ENCODE measurements at places on chromosomes 3 and 15.

- DNase-seq, result no peak
Observed at GRCh38 chr3:127689266-127689860, 16.6 kb downstream of the ABTB1 start.

DNA sequence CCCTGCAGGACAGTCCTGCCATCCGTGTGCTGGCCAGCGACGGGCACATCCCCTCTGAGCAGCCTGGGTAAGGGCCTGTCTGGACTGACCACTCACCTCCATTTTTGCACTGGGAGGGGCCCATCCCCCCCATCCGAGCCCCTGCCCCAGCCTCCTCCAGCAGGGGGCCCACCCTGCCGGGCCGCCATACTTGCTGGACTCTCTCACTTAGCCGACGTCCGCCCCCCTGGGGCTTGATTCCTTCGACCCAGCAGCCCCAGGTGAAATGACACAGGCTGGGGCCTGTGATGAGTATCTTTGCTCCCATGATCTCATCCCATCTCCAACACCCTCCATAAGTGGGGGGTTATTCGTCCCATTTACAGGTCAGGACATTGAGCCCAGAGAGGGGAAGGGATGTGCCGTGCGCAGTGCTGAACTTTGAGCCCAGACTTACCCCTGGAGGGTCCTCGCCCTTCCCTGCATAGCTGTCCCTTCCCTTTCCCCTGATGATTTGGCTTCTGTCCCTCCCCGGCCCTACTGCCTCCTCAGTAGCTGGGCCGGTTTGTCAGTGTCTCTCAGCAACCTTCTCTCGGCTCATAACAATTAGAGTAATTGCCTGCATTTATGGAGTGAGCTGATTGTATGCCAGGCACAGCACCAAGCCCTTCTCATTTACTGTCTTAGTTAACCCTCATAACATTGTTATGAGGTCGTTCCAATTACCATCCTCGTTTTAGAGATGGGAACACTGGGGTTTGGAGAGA, 4.2 kb downstream of the LMAN1L start:
- DNase-seq, result no peak

DNA sequence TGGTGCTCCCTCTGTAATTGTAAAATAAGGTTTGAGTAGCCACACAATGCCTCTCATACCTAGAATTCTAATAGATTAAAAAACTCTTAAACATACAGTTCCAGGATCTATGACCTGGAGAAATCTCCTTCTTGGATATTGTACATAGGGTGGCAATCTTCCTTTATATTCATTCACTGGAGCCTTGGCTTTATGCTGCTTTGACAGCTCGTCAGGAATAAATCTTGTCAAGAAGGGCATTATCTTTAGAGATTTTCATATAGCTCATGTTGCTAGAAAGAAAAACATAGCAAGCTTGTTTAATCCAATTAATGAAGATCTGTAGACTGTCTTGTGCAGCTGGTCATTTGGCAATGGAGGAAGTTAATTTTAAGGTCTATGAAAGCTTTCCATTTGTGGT, 131.1 kb downstream of the PYDC2 start:
- no peak for DNase-seq

DNA sequence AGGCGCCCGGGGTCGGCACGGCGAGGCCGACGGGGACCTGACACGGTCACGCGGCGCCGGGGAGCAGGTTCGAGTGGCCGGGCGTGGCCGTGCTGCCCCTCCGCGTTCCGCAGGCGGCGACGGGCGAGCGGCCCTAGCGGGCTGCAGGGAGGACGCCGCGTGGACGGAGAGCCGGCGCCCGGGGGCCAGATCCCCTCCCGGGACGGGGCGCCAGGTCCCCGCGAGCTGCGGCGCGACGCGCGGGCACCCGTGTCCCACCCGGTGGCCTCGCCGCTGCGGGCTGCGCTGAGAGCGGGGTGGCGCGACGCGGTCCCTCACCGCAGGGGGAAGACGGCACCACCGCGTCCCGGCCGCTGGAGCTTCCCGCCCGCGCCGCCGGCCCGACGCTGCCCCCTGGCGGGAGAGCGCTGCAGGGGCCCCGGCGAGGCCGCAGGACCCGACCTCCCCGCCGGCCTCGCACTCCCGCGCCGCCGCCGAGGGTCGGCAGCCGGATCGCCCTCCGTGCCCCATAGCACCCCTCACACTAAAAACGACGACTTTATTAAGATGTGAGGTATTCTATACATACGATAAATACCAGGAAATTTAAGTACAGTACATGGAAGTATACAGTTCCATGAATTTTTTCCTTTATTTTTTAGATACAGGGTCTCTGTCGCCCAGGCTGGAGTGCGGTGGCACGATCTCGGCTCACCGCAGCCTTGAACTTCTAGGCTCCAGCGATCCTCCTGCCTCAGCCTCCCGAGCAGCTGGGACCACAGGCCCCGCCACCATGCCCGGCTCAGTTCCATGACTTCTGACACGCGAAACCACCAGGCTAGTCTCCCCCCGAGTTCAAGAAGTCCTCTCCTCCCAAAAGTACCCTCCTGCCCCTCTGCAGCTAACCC, 1.3 kb upstream of the PIGZ start:
- DNase-seq, result peak; percentile 91

- no peak for DNase-seq
Observed at GRCh38 chr3:195447201-195447600, 4.4 kb upstream of the ACAP2 start.

DNA sequence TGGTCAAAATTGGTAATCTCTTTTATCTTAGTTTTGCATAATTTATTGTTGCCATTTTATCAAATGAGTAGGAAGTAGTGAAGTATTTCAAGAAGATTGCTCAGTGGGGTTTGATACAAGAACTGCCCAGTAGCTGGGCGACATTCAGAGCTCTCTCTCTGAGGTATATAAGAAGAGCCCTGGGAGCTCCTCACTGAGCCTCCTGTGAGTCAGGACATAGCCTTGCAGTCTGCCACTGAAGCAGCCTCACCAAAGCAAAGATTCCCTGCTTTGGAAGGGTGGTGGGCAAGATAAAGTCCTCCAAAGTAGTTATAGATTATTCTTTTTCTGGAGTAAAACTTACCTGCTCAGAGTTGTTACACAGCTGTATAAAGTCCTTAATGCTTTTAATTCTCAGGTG, 26.1 kb downstream of the SKIL start:
- DNase-seq, result no peak

GRCh38 chr3:41681479-41681878, 280.4 kb downstream of the ULK4 start:
- DNase-seq, result no peak

GRCh38 chr15:58467121-58467721, 35.4 kb downstream of the LIPC start:
- DNase-seq, result no peak

- no peak for DNase-seq
Observed at GRCh38 chr3:32613183-32613582, 42.5 kb upstream of the DYNC1LI1 start.

DNA sequence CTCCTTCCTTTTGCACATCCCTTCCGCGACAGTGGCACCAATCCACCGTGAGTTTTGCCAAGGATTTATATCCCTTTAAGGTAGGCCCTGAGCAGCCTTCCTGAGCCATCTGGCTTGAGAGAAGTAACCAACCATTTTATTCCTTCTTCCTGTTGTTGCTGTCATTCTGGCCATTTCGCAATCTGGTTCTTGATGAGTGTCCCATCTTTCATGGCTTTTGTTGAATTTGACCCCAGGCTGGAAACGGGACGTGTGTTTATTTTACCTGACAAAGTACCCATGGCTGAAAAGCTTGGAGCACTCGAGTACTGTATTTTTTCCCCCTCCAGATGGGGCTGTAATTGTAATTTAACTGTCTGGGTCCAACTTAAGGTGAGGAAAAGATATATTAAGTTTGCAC, 173.4 kb downstream of the WNT5A start:
- no peak for DNase-seq

All from GM13977 (cell line).